ENCODE measurements at places on chromosomes 7 and 10. TPM values are rescaled to one million over a fixed set of nuclear protein-coding genes. Genes with fewer than 3 reads are reported as not detected.

The RASSF4 gene
- 21.2 TPM for total RNA-seq

The TRIM73 gene
- total RNA-seq, result 10.2 TPM

DNA sequence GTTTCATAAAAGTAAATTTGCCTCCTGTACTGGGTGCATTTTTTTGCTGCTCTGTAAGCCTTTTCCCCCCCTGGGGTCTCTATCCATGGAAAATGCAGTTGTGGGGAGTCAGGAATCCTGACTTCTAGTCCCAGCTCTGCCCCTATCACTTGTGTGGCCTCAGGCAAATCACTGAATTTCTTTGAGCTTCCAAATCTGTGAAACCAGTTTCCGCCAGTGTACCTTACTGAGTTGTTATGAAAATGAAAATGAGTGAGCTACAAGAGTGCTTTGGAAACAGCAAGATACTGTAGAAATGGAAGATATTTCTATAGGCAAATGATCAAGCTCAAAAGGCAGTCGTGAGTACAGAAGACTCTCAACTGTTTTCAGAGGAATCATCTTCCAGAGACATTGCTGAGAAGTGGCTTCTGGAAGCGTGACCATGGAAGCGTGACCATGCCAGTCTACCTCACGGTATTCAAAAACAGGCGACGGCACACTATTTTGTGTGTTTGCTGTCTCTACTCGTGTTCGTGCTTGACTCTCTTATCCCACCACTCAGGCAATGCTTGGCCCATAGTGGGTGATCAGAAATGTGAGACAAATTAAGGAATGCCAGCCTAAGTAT is 107.4 kb downstream of the ATXN7L1 start:
- DNase-seq, result no peak
- no peak overlapping the region for H3K4me3 ChIP-seq
- no peaks in the 10 kb centered on the region for H3K4me1 ChIP-seq

The AQP1 gene
- 1.4 TPM for total RNA-seq

- H3K4me1 ChIP-seq, result no peaks in the 10 kb centered on the region
- no peak for DNase-seq
Measured at GRCh38 chr10:8312781-8313180, 258.3 kb downstream of the GATA3 start.

The LEP gene
- total RNA-seq, result not detected

- H3K27me3 ChIP-seq, result peaks cover 60% of the 10 kb centered on the region
- no peak for DNase-seq
- H3K4me3 ChIP-seq, result peak overlapping the region; percentile 60
- peaks cover 8% of the 10 kb centered on the region for H3K4me1 ChIP-seq
- H3K27ac ChIP-seq, result no peak overlapping the region
- H3K36me3 ChIP-seq, result no peaks in the 10 kb centered on the region
Measured at GRCh38 chr7:132614428-132615318, 38.4 kb upstream of the PLXNA4 start.

GRCh38 chr7:41696323-41696916 is 6.5 kb downstream of the INHBA start:
- H3K4me3 ChIP-seq, result no peak overlapping the region
- H3K27me3 ChIP-seq, result peaks cover 49% of the 10 kb centered on the region
- DNase-seq, result peak; percentile 44
- peaks cover 23% of the 10 kb centered on the region for H3K4me1 ChIP-seq
- no peaks in the 10 kb centered on the region for H3K36me3 ChIP-seq

DNA sequence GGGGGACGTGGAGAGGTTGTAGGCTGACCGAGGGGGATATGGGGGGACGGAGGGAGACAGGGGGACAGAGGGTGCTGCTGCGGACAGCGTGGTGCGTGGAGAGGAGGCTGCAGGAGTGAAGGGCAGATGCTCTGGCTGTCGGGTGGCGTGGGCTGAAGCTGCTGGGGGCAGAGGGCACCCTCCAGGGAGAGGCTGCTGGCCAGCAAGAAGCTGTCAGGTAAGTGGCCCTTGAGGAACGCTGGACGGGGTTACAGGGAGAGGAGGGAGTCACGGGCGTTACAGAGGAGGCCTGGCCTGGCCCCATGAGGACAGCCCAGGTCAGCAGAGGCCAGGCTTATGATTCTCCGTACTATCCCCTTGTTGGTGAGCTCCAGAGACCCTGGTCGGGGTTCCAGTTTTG is 27.1 kb downstream of the YKT6 start:
- no peaks in the 10 kb centered on the region for H3K4me1 ChIP-seq
- H3K36me3 ChIP-seq, result no peaks in the 10 kb centered on the region
- no peak overlapping the region for H3K27ac ChIP-seq
- no peak for DNase-seq

The PDE1C gene
- total RNA-seq, result 1.0 TPM

Data from progenitor cell of endocrine pancreas (in vitro differentiated cells).